Suprapubic skin (tissue), 4 donors: ENCODE measurements at places on chromosomes 2 and 18.

- DNase-seq, result no peak
Observed at GRCh38 chr2:58032016-58032763, 14.4 kb upstream of the VRK2 start.

- DNase-seq, result peak; percentile 80
Observed at GRCh38 chr2:152336854-152337510, 2.0 kb downstream of the FMNL2 start.

- no peak for DNase-seq
Observed at GRCh38 chr2:126785862-126786261, 112.8 kb upstream of the TEX51 start.

DNA sequence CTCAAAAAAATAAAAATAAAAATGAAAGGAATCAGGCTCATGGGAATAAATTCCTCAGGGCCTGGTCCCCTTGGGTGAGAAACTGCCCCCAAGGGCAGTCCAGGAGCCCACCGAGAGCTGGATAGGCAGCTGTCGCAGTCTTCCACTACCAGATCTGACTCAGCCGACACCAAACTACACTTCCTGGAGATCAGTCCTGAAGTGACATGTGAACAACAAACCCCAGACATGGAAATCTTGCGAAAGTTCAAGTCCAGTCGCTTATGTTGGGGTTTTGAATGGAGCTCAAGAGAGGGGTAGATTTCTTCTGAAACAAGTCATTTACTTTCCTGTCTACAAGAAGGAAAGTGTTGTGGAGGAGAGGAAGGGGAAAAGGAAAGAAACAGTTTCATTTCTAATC lies 12.9 kb downstream of the ADCY3 start:
- DNase-seq, result peak; percentile 25

DNA sequence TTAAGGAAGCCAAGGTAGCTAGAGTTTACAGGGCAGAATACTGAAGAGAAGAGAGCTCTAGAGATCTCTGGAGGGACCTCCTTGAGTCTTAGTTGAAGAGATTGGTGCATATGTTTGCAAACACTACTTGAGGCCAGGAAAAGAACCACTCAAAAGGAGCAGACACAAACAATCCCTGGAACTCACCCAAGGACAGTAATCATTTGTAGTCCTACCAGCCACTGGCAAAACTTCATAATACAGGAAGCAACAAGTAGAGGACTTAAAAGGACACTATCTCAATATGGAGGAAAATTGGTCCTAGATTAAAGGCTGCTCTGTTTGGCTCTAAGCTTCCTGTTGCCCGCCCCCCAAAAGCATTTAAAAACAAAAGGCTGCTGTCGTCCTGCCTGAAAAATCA lies 46.9 kb upstream of the UBXN4 start:
- no peak for DNase-seq

DNA sequence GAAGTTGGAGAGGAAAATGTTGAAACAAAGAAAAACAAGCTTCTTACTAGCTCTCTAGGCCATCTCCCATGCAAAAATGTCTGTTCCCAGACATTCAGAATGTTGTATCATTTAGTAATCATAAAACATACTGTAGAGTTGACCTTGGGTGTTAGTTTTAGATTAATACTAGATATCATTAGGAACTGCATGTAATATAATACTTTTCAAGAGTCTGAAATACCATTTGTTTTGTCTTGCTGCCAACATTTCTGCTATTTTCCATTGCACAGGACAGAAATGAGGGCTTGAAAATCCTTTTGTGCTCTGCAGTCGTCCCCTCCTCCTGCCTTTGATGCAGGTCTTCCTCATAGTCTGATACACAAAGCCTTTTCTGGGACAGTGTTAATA lies 89.5 kb upstream of the RBMS1 start:
- no peak for DNase-seq

- no peak for DNase-seq
Observed at GRCh38 chr2:24881158-24881557, 38.9 kb downstream of the ADCY3 start.

- no peak for DNase-seq
Observed at GRCh38 chr18:74489676-74490075, 6.5 kb upstream of the CNDP2 start.

GRCh38 chr2:54029721-54030395 lies 59.1 kb upstream of the PSME4 start:
- DNase-seq, result no peak

GRCh38 chr2:200619279-200619678 lies 33.5 kb downstream of the AOX1 start:
- DNase-seq, result no peak

DNA sequence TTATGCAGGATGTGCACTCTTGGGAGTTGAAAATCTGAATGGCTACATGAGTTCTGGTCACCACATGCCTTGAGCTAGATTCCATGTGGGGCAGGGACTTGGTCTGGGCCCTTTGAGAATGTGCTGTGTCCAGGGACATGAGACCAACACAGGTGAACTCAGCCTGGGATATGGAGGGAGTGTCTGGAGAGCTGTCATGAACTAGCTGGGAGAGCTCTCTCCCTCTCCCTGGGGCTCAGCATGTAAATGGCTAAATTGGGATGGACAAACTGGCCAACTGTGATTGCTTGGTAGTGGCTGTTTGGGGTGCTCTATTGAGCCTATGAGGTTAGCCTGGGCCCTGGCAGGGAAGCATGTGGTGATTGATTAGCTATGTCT lies 105.1 kb upstream of the HS6ST1 start:
- peak; percentile 49 for DNase-seq

DNA sequence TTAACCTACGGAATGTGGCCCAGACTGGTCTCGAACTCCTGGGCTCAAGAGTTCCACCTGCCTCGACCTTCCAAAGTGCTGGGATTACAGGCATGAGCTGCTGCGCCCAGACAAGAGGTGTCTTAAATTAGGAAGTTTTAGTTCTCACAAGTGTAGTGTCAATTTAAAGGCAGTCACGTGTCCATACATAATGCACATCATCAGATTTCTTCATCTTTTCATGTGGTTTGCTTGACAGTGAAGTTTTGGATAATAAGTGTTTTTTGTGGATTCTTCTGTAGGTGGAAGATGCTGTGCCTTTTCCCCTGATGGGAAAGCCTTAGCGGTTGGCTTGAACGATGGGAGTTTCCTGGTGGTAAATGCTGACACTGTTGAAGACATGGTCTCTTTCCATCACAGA lies 147.5 kb downstream of the RTN4 start:
- DNase-seq, result no peak

DNA sequence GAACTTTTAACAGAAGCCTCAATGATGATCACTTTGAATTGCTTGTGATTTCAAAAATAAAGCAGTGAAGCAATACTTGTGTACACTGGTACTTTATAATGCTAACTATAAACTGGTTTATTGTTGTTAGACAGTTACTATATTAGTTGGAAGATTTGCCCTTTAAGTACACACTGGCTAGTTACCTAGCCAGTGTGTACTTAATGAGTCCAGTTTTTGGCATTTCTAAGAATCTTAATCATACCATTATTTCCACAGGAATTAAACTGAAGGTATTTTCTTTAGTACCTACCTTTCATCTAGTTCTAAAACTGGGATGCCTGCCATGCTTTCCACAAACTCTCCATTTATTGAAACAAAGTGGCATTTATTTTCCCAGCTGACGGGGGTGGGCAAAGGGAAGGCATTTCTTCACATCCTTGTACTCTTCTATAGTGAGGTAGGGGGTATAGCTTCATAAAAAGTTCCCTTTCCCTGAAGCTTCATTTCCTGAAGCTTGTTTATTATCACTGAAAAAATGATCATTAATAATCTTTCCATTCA lies 49.9 kb downstream of the UGP2 start:
- no peak for DNase-seq

- no peak for DNase-seq
Observed at GRCh38 chr18:59675346-59675745, 21.9 kb downstream of the CCBE1 start.

- no peak for DNase-seq
Observed at GRCh38 chr2:234285541-234285940, 211.3 kb downstream of the ARL4C start.

- no peak for DNase-seq
Observed at GRCh38 chr2:126752876-126753275, 96.9 kb downstream of the GYPC start.

- DNase-seq, result no peak
Observed at GRCh38 chr18:58139459-58140386, 95.7 kb downstream of the NEDD4L start.

- no peak for DNase-seq
Observed at GRCh38 chr2:25280051-25280687, 61.6 kb downstream of the DNMT3A start.

DNA sequence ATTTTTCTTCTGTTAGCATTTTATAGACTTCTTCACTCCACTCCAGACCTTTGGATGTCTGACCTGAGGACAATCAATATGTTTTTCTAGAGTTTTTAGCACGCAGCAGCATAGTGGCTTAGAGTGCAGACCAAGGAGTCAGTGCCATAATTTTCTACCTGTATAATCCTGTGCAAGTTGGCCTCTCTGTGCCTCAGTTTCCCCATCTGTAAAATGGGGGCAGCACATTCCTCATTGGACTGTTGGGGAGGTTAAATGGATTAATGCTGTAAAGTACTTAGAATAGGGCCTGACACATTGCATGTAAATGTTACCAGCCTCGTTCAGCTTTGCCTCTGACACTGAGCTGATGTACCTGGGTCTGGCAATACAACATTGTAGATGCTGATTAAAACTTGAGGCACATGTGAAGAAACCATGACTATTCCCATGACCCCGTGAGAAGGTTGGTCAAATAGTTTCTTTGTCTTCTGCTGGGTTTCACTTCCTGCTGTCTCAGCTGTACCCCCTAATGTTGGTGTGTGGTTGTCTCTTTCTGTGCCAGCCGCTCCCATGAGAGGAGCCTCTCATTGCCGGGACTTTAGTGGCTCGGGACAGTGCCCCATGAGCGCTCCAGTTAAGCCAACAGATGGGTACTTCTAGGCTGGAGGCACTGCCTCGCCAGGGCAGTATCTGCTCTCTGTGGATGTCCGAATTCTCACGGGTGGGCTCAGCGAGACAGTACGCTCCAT lies 125.3 kb downstream of the SH3RF3 start:
- peak; percentile 62 for DNase-seq

DNA sequence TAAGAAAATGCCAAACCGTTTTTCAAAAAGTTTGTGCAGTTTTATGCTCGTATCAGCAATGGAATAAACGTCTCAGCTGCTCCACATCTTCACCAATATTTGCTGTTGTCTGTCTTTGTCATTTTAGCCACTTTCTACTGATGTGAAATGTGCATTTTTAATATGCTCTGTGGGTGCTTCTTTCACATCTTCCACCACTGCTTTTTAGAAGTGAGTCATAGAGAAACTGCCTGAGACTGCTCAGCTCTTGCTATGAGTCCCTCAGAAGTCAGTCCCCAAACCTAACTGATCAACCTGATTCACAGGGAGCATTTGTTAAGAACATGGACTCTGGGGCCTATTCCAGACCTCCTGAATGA lies 41.0 kb upstream of the EPC2 start:
- DNase-seq, result no peak

DNA sequence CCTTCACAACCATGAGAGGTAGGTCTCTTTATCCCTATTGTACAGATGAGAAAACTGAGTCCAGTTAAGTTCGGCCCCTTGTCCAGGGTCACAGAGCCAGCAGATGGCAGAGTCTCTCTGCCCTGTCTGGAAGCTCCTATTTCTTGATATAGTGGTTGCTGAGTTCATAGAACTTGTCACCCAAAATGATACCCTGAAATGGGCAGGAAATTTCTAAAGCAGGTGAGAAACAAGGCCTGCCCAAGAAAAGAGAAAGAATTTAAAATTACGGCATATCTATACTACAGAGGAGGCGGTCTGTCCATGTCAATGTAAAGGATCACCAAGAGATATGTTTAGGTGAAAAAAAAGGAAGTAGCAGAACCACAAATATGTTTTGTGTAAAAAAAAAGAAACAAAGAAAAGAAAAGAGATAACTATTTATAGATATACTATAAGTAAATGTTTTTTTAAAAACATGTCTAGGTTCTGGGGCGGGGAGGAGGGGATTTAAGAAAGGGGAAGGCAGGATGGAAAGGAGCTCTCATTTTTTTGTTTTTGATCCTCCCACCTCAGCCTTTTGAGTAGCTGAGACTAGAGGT lies 39.8 kb downstream of the MYO7B start:
- DNase-seq, result no peak

GRCh38 chr2:209387389-209387788 lies 36.5 kb upstream of the MAP2 start:
- no peak for DNase-seq

DNA sequence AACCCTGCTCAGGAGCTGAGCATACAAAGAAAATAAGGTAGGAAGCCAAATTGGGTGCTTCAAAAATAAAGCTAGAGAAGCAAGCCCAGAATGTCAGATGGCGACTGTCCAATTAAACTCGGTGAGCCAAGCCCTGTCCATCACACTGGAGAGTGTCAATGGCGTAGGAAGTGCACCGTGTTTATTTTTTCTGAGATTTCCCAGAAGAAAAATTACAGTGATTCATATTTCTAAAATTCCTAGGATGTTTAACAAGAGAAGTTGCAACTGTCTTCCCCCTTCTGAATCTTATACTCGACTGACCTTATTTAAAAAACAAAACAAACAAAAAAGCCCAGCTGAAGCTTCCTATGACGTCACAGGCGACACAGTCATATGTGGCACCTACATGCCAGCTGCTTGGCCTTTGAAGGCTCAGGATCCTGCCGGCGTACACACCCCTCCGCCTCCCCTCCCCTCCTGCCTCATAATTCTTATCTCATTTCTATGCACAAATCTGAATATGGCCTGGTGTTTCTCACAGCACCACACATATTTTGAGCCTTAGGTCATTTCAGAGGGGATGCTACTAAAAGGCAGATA lies 60.8 kb downstream of the MBP start:
- no peak for DNase-seq

DNA sequence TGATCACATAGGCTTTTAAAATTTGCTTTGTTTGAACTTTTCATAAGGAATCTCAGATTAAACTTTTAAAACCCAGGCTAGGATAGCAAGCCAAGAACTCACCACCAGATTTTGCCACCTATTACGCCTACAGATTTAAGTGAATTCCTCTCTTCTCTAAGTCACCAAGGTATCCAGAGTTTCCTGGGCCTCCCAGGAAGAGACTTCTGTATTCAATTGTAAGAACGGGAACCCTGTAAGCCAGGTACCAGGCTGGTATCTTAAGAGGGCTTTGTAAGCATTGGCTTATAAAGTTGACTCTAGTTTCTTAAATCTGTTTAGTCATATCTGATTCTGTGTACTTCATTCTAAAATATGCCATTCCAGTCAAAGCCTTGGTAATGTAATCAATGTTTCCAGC lies 285.1 kb downstream of the MBD5 start:
- no peak for DNase-seq

DNA sequence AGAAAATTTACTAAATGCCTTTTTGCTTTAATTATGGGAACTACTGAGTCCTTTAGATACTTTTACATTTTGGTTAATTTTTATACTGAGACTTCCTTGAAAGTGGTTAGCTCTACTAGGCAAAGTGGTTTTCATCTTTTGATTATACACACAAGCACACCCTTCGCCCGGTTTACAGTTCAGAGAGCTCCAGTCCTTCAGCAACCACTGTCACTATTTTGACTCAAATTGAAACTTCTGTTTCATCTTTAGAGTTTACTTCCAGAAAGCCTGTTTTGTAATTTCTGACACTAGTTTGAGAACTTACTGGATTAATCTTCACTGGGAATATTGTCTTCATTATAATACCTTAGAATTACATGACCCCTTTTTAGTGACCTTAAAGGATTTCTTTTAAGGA lies 140.3 kb upstream of the FOSL2 start:
- DNase-seq, result no peak
